ENCODE measurements at places on chromosomes 5 and 9. TPM values are rescaled to one million over a fixed set of nuclear protein-coding genes. Genes with fewer than 3 reads are reported as not detected.

KCNMB1 gene
- total RNA-seq, result not detected

KLHL3 gene
- 19.4 TPM for total RNA-seq

DBH gene
- total RNA-seq, result not detected

PCA3 gene
- total RNA-seq, result not detected

HMCN2 gene
- total RNA-seq, result 3.9 TPM

DNA sequence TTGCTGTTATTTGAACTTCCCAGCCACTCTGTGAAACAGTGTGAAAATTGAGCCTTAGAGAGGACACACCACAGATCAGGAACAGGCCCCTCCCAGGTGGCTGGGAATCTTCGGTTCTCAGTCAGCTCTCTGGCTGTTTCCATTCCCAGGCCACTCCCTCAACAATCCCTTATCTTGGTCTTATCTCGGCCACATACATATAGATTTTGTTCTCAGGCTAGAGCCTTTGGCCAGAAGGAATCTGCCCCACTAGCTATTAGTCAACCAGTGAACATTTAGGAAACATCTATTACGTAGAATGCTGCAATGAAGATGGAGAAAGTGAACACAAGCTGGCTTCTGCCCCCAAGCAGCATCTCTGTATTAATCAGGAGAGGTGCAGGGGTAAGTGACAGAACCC is 21.0 kb upstream of the WWC1 start:
- H3K27ac ChIP-seq, result no peak overlapping the region
- peak; percentile 76 for DNase-seq
- H3K4me3 ChIP-seq, result no peak overlapping the region

GRCh38 chr9:89542401-89543021 is 44.6 kb upstream of the SEMA4D start:
- no peaks in the 10 kb centered on the region for H3K36me3 ChIP-seq
- no peaks in the 10 kb centered on the region for H3K4me1 ChIP-seq
- H3K27ac ChIP-seq, result no peak overlapping the region
- peak; percentile 38 for DNase-seq
- no peak overlapping the region for H3K4me3 ChIP-seq
- no peaks in the 10 kb centered on the region for H3K27me3 ChIP-seq

DNA sequence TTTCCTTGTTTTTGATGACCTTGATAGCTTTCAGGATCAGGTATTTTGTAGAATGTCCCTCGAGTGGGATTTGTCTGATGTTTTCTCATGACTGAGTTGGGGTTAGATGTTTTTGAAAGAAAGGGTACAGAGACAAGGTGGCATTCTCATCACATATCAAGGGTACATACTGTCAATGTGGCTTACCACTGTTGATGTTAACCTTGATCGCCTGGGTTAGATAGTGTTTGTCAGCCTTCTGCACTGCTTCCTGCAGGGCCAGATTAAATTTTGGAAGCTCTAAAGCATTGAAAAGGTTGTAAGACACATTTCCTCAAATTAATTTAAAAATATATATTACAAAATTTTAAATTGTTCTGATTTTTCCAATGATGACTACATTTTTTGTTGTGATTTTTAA is 287.4 kb upstream of the ACTBL2 start:
- no peak overlapping the region for H3K27ac ChIP-seq
- DNase-seq, result no peak
- no peak overlapping the region for H3K4me3 ChIP-seq
- H3K36me3 ChIP-seq, result no peaks in the 10 kb centered on the region

- no peaks in the 10 kb centered on the region for H3K4me1 ChIP-seq
- H3K27ac ChIP-seq, result no peak overlapping the region
- H3K27me3 ChIP-seq, result no peaks in the 10 kb centered on the region
- H3K4me3 ChIP-seq, result no peak overlapping the region
Observed at GRCh38 chr9:21828853-21829410, 26.5 kb downstream of the MTAP start.

- DNase-seq, result no peak
- H3K27me3 ChIP-seq, result peaks cover 14% of the 10 kb centered on the region
- H3K36me3 ChIP-seq, result no peaks in the 10 kb centered on the region
- no peak overlapping the region for H3K27ac ChIP-seq
Observed at GRCh38 chr5:132411304-132412013, 41.9 kb downstream of the SLC22A5 start.

DNA sequence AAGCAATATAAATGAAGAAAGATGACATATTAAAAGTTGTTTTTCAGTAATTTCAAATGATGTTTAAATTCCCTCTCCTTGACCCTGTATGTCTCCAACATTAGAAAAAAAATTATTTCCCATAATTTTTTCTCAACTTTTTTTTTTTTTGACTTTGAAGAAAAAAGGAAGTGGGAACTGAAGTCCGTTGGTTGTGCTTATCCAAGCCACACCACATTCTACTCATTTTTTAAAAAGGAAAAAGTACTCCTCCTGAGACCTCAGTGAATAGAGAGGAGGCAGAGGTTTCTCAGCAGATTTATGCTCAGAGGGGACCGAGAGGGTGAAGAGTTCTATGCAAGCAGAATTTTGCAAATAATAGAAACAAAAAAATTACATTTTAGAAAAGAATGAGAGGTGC is 123.3 kb downstream of the PCSK5 start:
- H3K4me1 ChIP-seq, result peaks cover 6% of the 10 kb centered on the region
- no peak for DNase-seq
- no peak overlapping the region for H3K4me3 ChIP-seq
- H3K36me3 ChIP-seq, result no peaks in the 10 kb centered on the region
- no peak overlapping the region for H3K27ac ChIP-seq

DNA sequence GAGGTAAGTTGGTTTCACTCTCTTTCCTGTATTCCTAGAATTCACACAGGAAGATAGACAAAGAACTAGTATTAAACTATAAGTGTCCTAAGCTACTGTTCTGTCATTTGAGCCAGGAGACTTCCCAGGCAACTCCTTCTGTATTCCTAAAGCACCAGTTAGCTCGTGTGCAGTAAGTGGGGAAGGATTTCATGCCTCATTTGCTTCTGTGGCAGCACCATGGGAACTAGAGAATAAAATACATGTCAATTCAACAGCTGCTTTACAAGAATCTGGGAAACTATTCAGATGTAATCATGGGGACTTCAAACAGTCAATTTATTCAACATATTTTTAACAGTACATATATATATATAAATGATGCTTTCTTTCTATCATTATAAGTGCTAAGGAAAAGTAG is 762.3 kb downstream of the PRELID2 start:
- peak overlapping the region; percentile 32 for H3K27ac ChIP-seq
- no peaks in the 10 kb centered on the region for H3K27me3 ChIP-seq
- H3K4me1 ChIP-seq, result no peaks in the 10 kb centered on the region

GRCh38 chr9:78130004-78130403 is 98.4 kb upstream of the GNAQ start:
- no peaks in the 10 kb centered on the region for H3K27me3 ChIP-seq
- H3K4me1 ChIP-seq, result no peaks in the 10 kb centered on the region
- no peak overlapping the region for H3K27ac ChIP-seq
- H3K4me3 ChIP-seq, result no peak overlapping the region

DNA sequence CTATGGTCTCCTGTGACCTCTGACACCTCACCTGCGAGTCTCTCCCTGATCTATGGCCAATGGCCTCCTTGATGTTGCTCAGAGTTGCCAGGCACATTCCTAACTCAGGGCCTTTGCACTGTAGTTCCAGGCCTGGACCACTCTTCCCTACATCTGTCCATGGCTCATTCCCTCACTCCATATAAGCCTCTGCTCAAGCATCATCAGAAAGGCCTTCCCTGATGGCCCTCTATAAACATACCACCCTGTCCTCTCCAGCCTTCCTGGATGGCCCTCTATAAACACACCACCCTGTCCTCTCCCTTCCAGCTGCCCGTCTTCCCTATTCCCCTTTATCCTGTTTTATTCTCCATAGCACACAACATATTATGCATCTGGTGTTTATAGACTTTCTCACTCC is 102.8 kb downstream of the GTF3C4 start:
- H3K4me1 ChIP-seq, result no peaks in the 10 kb centered on the region
- DNase-seq, result peak; percentile 24
- no peak overlapping the region for H3K4me3 ChIP-seq
- H3K36me3 ChIP-seq, result no peaks in the 10 kb centered on the region
- no peak overlapping the region for H3K27ac ChIP-seq
- H3K27me3 ChIP-seq, result peaks cover 28% of the 10 kb centered on the region

DNA sequence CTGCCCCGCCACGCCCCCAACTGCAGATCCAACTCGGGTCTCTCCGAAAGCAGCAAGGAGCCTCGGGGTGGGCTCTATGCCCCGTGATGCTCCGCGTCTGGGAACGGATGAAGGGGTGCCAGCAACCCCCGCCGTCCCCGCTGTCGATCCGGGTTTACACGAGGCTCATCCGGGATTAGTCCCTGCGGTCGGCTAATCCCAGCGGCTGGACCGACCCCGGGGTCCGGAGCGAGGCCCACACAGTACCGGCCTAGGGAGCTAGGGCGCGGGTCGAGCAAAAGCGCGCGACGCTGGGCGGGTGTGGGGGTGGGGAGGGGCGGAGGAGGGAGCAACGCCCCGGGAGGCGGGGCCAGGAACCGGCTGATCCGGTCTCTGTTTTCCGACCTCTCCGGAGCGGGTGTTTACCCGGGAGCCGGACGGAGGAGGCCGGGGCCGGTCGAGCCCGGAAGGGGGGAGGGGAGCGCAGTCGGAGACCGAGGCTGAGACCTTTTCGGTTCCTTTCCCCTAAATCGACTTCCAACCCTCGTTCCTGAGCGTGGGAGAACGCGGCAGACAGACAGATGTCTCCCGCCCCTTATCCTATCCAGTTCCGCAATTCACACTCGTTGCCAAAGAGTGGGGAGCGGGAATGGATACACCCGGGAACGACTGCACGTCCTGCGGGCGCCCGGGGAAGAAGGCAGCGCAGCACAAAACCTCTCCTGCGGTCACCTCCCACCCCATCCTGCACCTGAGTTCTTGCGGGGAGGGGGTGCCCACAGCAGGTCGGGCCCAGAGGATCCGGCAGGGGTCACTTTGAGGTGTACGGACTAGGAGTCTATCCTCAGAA is 28.6 kb downstream of the PCDH1 start:
- H3K27me3 ChIP-seq, result no peaks in the 10 kb centered on the region
- H3K4me1 ChIP-seq, result peaks cover 3% of the 10 kb centered on the region
- H3K36me3 ChIP-seq, result peaks cover 8% of the 10 kb centered on the region
- peak overlapping the region; percentile 79 for H3K27ac ChIP-seq
- peak overlapping the region; percentile 85 for H3K4me3 ChIP-seq
- DNase-seq, result peak; percentile 96

DNA sequence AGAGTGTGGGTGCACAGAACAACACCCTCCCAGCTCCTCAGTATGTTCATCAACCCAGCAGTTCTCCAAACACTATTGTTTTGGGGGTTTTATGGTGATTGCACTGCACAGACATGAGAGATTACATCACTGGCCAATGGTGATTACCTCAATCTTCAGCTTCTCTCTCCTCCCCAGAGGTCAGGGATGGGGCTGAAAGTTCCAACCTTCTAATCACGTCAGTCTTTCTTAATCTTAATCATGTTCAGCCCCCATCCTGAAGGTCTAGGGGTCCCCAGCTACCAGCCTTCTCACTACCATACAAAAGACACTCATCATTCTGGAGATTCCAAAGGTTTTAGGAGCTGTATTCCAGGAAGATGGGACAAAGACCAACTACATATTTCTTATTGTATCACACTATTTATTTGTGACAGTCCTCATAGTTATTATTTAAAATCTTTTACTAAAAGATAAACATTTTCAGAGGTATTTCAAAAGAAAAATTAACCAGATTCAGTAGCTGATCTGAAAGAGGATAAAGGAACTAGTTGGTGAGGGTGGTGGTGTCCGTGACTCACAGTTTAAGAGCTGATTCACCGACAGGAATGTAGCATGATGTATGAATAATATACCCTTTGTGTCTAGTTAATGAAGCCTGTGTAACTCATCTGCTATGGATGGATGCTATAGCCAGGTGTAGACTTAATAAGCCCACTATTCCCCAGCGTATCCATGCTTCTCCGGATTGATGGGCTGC is 35.6 kb downstream of the RASEF start:
- H3K27ac ChIP-seq, result no peak overlapping the region
- H3K27me3 ChIP-seq, result no peaks in the 10 kb centered on the region
- no peak for DNase-seq
- H3K4me1 ChIP-seq, result no peaks in the 10 kb centered on the region
- no peak overlapping the region for H3K4me3 ChIP-seq
- no peaks in the 10 kb centered on the region for H3K36me3 ChIP-seq

GRCh38 chr5:114363837-114364236 is 2.0 kb downstream of the KCNN2 start:
- peak overlapping the region; percentile 79 for H3K4me3 ChIP-seq
- H3K4me1 ChIP-seq, result peaks cover 5% of the 10 kb centered on the region
- peaks cover 34% of the 10 kb centered on the region for H3K27me3 ChIP-seq
- DNase-seq, result no peak
- no peak overlapping the region for H3K27ac ChIP-seq
- no peaks in the 10 kb centered on the region for H3K36me3 ChIP-seq

DNA sequence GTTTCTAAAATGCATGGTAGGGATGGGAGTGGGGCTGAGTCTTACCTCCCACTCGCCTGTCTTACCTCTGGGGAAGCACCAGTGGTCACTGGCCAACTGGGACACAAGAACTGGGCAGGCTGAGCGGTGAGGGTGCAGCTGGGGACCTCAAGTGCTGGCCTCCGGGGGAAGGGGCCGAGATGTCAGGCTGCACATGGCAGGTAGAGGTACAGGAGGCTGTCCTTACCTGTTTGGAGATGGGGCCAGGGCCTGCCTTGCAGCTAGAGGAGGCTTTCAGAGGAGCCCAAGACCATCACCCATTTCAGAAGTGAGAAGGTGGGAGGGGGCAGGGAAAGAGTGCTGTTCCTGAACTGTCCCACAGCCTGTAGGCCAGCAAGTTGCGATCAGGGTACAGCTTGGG is 14.2 kb downstream of the PSAT1 start:
- no peak overlapping the region for H3K27ac ChIP-seq
- H3K27me3 ChIP-seq, result no peaks in the 10 kb centered on the region
- peaks cover 39% of the 10 kb centered on the region for H3K36me3 ChIP-seq
- DNase-seq, result no peak
- H3K4me3 ChIP-seq, result no peak overlapping the region

- no peak for DNase-seq
- H3K27me3 ChIP-seq, result no peaks in the 10 kb centered on the region
- H3K36me3 ChIP-seq, result no peaks in the 10 kb centered on the region
- H3K27ac ChIP-seq, result no peak overlapping the region
- peaks cover 4% of the 10 kb centered on the region for H3K4me1 ChIP-seq
Observed at GRCh38 chr5:7690557-7690956, 160.4 kb downstream of the CFAP90 start.

Measured in endodermal cell (in vitro differentiated cells).